ENCODE measurements at places on chromosomes 3 and 15.

GRCh38 chr3:158539414-158540014, 31.5 kb upstream of the MLF1 start:
- DNase-seq, result peak; percentile 37

DNA sequence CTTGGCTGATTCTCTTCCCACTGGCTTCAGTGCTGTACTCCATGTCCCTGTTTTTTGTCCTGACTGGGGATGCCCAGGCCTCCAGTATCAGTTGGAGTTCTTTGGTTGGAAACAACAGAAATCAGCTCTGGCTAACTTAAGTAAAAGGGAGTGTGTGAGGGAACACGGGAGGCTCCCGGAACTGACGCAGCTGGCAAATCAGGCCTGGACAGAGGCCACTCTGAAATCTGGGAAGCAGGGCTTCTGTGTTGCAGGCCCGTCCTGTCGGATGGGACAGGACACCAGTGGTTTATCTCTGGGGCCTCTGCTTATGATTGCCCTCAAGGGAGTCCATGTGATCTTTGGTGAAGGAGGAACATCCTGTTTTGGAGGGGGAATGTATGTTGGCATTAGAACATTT, 124.3 kb downstream of the CHCHD6 start:
- no peak for DNase-seq

- no peak for DNase-seq
Measured at GRCh38 chr3:53581671-53582070, 87.3 kb downstream of the CACNA1D start.

- DNase-seq, result peak; percentile 32
Measured at GRCh38 chr3:58009026-58009748, 965 bp downstream of the FLNB start.

DNA sequence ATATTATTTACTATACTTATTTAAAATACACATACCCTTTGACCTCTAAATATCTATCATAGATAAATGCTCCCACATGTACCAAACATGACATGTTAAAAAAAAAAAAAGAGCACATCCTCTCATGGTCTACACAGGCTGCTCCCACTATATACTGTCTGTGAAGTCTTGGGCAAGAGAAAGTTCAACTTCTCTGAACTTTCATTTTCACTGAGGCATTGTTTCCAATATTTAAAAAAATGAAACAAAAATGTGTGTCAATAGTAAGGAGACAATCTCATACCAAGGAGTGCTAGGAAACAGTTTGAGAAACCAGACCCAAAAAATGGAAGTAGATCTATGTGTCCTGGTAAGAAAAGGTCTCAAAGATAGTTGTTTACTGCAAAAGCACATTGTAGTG, 29.3 kb downstream of the SLC4A7 start:
- no peak for DNase-seq

GRCh38 chr3:143182866-143183664, 63.5 kb downstream of the CHST2 start:
- no peak for DNase-seq

- no peak for DNase-seq
Measured at GRCh38 chr3:192812743-192813383, 85.5 kb upstream of the FGF12 start.

DNA sequence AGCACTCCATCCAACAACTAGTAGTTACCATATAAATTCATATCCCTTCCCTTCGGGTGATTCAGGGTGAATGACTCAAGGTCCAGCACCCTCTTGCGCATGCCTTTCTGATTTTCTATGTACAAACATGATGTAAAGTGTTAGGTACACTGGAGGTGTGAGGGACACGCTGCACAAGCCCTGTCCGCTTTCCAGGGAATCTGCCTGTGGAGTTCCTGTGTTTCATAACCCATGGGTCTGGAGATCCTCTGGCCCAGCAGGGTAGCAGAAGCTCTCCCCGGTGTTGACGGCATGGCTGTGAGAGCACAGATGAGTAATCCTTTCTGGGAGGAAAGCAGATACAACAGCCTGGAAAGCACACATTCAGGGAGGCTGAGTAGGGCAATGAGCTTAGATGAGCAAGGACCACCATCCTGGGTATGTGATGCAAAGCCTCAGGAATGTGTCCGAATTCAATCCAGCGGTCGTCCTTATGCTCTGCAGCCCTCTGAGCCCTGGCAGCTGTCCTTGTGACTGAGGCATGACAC, 142.9 kb upstream of the TP63 start:
- no peak for DNase-seq

DNA sequence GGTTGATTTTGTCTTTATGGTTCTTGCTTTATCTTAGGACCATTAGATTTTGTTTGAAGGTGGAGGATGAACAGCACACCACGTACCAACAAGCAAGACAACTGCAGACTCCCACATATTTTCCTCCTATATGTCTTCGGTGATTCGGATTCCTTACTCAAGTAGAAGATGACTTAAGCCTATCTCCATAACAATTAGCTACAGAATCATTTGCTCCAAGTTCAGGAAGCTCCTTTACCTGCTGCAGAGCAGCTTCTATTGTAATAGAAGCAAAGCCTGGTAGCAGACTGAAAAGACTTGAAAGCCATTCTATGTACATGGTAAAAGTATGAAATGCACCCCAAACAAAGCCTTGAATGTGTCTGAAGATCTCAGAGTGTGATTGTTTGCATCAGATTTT, 229.0 kb downstream of the SOX2 start:
- no peak for DNase-seq

- DNase-seq, result no peak
Measured at GRCh38 chr3:170437696-170438407, 19.2 kb downstream of the CLDN11 start.

DNA sequence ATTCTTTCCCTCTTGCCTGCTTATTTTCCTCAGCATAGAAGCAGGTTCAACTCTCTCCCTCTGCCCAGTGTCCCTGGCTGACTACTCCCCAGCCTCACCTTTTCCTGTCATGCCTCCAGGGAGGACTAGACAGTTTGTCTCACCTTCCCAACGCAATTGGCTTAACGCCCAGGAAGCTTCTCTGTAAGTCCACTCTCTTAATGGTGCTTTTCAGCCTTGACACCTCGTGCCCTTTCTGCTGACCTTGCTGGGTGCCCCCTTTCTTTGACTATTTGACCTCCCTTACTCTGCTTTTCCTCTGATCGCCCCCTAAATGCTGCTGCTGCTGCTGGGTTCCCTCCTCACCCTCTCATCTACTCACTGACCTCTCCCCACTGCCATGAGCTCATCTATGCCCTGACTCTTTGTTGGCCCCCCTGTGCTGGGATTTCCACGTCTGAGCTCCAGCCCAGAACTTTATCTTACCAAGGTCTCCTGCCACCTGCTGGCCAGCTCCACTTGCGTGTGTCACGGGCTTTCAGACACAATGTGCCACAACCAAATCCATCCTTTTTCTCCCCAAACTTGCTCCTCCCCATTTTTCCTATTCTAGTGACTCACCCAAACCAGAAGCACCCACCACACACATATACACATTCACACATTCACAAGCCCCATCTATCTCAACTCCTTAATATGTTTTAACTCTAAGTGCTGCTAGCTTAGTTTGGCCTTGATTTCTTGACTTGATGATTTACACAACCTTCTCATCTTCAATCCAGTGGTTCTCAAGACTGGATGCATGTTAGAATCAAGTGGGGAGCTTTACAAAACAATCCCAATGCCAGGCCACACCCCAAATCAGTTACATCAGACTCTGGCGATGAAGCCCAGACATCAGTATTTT, 16.6 kb downstream of the EPB42 start:
- peak; percentile 55 for DNase-seq

- no peak for DNase-seq
Measured at GRCh38 chr15:46682969-46683791, 1034.1 kb upstream of the SEMA6D start.

DNA sequence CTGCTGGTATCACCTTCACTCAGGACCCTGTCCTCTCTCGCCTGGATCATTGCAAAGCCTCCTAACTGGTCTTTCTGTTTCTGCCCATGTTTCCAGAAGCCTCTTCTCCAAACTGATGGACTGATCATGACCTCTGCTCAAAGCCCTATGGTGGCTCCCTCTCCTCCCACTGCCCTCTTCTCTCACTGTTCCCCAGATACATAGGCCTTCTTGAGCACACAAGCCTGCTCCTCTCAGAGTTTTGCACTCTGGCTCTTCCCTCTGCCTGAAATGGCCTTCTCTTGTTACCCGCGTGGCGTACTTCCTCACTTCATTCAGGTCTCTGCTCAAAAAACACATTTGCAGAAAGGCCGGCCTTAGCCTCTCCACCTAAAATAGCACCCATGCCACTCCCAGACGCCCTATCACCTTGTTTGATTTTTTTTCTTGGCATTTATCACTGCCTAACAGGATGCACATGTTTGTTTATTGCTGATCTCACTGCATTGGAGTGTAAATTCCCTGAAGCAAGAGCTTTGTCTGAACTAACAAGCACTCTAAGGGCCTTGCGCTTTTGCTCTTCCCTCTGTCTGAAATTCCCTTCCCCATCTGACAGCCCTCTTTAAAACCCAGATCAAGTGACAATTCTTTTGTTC, 1.4 kb upstream of the ETFA start:
- no peak for DNase-seq

- no peak for DNase-seq
Measured at GRCh38 chr15:87874896-87875711, 381.4 kb downstream of the NTRK3 start.

DNA sequence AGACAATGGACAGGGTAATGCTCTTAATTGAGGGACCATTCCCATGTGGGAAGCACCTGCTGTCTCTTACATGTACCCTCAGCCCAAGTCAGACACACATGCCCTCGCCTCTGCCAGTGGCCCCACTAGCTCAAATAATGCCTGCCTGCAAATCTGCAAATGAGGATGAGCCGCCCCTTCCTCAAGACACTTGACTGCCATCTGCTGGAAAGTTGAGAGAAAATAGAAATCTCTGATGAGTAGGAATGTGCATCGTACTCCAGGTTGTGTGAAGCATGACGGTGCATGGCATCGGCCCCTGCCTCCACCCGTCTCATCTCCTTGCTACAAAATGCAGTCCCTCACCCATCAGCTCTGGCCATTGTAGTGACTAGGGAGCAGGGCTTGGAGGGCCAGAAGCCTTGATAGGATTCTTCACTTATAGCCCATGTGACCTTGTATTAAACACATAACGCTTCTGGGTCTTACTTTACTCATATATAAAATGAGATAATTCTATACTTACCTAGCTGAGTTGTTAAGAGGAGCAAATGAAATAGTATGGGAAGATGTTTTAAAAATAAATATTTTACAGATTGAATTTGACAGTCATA, 6.3 kb upstream of the SCN5A start:
- no peak for DNase-seq

DNA sequence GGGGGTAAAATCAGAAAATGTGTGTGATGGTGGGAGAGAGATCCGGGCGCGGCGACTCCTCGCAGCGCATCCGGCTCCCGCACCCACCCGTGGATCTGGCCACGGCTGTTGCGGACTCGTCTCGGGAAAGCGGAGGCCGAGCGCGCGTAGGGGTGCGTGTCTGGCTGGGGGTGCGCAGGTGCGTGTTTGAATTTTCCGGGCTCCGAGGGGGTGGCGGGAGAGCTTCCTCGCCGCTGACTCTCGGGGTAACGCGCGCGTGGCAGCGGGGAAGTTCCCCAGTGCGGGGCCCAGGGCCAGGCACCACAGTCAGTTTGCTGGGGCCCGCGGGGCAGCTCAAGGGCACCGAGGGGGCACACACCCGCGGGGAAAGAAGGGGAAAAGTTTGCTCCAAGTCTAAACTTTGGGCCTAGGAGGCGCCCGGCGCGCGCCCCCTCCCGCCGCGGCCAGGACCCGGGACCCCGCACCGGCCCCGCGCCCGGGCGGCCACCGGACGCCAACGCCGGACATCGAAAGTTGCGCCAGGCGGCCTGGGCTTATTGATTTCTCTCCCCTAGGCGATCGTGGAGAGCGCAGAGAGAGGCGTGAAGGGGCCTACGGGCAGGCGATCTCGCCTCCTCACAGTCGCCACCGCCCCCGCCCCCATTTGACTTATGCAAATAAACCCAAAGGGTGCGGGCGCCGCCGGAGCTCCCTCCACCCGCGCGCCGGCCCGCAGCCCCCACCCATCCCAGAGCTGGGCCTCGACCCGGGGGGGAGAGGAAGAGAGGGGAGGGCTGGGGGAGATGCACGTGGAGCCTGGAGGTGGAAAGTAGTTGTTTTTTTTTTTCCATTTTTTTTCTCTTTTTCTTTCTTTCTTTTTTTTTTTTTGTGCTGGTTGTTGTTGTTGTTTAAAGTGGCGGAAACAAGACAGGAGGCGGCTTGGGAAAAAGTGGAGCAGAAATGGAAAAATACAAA, 639 bp downstream of the FOXP1 start:
- peak; percentile 85 for DNase-seq

GRCh38 chr3:46998121-46998851, 18.8 kb downstream of the NBEAL2 start:
- DNase-seq, result peak; percentile 79

DNA sequence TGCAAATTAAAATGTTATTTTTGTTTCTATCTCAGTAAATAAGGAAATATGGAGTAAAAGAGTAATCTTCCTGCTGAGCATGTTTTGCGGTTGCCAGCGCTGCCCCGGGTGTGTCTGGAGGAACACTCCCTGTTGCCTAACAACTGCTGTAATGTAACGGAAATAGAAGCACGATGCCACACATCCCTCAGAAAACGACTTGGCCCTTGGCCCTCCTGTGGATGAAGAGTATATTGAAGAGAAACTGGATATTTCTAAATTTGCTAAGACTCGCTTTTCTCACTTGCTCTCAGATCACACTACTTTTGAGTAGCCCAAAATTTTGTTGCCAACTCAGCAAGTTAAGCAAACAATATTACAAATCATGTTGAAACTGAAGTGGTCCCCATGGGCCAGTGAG, 18.9 kb downstream of the CX3CR1 start:
- peak; percentile 20 for DNase-seq

DNA sequence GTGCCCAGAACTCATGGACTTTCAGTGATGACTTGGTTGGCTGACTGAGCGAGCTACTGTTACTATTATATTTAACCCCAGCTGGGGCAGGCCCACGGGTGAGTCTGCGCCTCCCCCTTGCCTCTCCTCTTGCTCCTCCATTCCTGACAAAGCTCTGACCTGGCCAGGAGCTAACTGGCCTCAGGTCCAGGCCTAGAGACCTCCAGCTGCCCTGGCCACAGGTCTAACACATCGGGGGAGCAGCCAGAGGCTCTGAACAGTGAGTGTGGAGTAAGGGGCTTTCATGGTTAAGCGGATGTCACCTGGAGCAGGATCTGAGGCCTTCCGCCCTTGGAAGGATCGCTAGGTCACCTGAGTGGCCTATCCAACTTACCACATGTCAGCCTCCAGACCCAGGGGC, 96.3 kb upstream of the HERC1 start:
- DNase-seq, result no peak

GRCh38 chr3:26229801-26230200, 392.8 kb upstream of the LRRC3B start:
- DNase-seq, result no peak

- DNase-seq, result no peak
Measured at GRCh38 chr15:85828874-85829273, 34.1 kb upstream of the KLHL25 start.

- DNase-seq, result no peak
Measured at GRCh38 chr3:124793054-124793739, 62.9 kb downstream of the UMPS start.

GRCh38 chr15:52042051-52042851, 23.2 kb downstream of the MAPK6 start:
- no peak for DNase-seq

GRCh38 chr15:52028431-52029093, 9.5 kb downstream of the MAPK6 start:
- DNase-seq, result no peak
